ENCODE measurements at places on chromosomes 16 and 17. TPM values are rescaled to one million over a fixed set of nuclear protein-coding genes. Genes with fewer than 3 reads are reported as not detected.
A peak's percentile ranks its signal among the peaks of the same experiment; 100 is the strongest.

GRCh38 chr16:68997564-68997963 lies 107.9 kb upstream of the HAS3 start:
- DNase-seq = no peak

DNA sequence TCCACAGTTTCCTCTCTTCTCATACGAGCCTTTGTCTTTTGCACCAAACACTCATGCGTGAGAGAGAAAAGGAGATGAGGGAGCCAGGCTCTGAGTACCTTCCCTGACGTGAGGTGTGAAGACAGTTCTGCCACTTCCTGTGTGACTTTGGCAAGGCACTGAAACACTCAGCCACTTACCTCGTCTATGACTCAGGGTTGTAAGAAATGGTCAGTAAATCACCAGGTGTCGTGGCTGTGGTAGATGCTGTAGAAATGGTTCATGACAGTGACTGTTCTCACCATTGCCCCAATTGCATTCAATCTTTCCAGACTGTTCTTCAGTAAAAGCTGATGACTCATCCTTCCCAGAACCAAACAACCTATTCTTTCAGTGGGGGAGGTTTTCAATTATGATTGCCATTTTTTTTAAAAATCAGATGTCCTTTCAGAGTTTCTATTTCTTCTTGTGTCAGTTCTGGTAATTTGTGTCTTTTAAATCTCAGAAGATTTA lies 49.2 kb upstream of the CBFA2T3 start:
- peak; percentile 72 for DNase-seq

GRCh38 chr16:77967054-77967904 lies 55.1 kb upstream of the CLEC3A start:
- no peak for DNase-seq

DNA sequence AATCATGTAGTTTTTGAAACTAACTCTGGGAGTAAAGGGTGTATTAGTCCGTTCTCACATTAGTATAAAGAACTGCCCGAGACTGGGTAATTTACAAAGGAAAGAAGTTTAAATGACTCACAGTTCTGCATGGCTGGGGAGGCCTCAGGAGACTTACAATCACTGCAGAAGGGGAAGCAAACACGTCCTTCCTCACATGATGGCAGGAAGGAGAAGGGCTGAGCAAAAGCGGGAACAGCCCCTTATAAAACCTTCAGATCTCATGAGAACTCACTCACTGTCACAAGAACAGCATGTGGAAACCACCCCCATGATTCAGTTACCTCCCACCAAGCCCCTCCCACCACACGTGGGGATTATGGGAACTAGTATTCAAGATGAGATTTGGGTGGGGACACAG lies 256.5 kb upstream of the TNRC6C start:
- DNase-seq = no peak

DNA sequence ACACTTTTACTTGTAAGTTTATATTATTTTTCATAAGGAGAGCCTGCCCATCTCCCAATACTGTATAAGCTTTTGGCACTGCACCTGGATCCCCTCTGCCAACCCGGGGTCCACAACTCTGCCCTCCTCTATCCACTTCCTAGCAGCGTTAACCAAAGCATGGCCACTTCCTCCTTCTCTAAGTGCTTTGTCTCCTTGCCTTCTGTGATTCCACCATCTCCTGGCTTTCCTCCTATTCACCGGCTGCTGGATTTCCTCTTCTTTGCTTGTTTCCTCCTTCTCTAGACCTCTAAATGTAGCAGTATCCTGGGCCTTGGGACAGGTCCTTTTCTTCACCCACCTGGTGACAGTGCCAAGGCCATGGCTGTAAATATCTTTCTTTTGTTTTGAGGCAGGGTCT lies 20.0 kb upstream of the WFIKKN2 start:
- DNase-seq = no peak

GRCh38 chr17:35666967-35667532 lies 64.4 kb upstream of the RASL10B start:
- no peak for DNase-seq

DNA sequence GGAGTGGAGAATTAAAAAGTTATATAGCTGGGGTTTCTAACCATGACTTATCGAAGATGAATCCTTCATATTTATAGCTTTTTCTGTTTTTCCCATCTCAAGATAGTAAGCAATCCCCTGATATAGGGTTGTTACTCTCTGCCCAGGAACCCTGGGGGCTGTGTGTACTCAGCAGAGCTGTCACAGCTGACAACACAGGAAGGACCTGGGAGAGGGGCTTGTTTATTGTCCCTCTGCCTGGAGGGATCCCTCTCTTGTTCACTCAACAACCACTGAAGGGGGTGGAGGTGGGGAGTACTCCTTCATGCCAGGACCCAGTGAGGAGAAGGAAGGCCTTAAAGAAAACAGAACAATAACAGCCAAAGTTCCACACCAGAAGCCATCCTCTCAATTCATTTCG lies 19.8 kb downstream of the ASIC2 start:
- no peak for DNase-seq

GRCh38 chr17:38498353-38498752 lies 70.1 kb downstream of the ARHGAP23 start:
- no peak for DNase-seq

- no peak for DNase-seq
These were observed 5.6 kb downstream of the PLEKHG4 start for GRCh38 chr16:67284699-67285646.

DNA sequence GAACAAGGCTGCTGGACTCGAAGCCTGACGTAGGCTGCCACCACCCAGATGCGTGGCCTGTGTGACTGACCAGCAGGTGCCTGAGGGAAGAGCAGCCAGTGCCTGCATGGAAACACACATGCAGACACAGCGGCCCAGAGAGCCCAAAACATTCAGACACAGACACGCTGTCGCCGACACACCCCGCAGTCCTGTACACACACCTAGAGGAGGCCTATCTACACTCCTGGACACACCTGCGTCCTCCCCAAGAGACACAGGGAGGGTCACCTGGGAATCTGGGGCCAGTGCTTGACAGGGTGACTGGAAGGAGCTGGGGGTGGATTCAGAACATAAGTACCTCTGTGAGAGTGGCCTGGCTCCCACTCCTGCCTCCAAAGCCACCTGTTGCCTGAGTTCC lies 6.1 kb upstream of the TSPOAP1 start:
- no peak for DNase-seq

GRCh38 chr16:25371342-25371741 lies 113.7 kb upstream of the ZKSCAN2 start:
- DNase-seq = no peak

The SEPTIN1 gene
- 124 TPM for total RNA-seq

The C16orf96 gene
- 0.05 TPM for total RNA-seq

The BTBD17 gene
- not detected for total RNA-seq

The HOXB7 gene
- 4.5 TPM for total RNA-seq

The AANAT gene
- 0.23 TPM for total RNA-seq
